ENCODE measurements at places on chromosomes 11 and 22.

- DNase-seq: no peak
These were observed 33.4 kb downstream of the SIK2 start for GRCh38 chr11:111635706-111636045.

DNA sequence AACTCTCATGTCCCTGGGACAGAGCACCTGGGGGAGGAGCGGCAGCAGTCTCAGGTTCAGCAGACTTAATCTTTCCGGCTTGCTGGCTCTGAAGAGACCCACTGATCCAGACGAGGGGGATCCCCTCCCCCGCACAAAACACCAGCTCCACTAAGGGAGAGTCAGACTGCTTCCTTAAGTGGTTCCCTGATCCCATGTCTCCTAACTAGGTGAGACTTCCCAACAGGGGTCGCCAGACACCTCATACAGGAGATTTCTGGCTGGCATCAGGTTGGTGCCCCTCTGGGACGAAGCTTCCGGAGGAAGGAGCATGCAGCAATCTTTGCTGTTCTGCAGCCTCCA lies 157.2 kb upstream of the TMEM45B start:
- no peak for DNase-seq

- DNase-seq: no peak
These were observed 116.3 kb downstream of the TIMP3 start for GRCh38 chr22:32917577-32918354.

- no peak for DNase-seq
These were observed 17.1 kb downstream of the PCF11 start for GRCh38 chr11:83174008-83174407.

All from stimulated activated naive CD4-positive, alpha-beta T cell (primary cell).